ENCODE measurements at places on chromosomes 1 and 21.

DNA sequence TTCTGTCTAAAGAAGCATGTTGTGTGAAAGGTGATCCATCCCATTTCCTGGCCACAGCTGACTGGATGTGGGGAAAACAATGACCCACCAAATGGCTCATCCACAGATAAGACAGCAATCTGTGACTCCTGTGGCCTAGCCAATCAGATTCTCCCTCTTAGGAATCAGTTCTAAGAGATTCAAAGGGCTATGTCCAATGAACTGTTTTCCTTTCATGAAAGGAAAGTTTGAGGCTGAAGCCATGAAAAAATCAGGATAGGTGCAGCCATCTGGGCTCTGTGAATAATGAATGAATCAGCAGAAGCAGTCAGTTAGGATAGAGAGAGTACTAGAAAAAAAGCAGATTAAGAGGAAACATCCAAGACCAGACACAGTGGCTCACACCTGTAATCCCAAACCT is 164.7 kb downstream of the NRIP1 start:
- DNase-seq: no peak

- no peak for DNase-seq
These were observed 65.1 kb downstream of the ADSS2 start for GRCh38 chr1:244386595-244386994.

DNA sequence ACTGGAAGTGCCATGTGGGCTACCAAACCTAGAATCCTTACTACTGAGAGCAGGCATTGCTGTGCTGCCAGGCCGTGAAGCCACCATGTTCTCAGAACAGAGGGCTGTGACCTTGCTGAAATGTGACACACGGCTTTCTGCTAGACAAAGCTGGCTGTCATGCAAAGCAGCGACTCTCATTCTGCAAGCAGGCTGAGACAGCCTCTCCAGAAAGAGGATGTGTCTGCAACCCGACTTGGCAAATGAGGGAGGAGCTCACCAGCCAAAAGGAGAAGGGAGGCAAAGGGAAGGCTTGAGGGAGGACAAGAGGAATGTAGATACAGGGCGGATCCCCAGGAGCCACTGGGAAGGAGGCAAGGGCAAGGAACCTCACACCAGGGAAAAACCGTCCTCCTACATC is 85.7 kb upstream of the KRTAP19-8 start:
- no peak for DNase-seq

DNA sequence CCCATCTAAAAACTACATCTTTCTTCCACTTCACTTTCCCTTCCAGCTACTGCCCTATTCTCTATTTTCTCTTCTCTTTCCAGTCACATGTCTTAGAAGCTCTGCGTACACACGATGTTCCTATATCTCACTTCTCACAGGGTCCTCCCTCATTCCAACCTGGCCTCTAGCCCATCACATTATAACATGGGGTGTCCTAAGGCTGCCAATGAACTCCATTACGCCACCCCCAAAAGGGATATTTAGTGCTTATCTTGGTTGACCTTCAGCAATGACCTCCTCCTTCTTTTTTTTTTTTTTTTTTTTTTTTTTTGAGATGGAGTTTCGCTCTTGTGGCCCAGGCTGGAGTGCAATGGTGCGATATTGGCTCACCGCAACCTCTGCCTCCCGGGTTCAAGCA is 38.2 kb upstream of the FAM89A start:
- no peak for DNase-seq

DNA sequence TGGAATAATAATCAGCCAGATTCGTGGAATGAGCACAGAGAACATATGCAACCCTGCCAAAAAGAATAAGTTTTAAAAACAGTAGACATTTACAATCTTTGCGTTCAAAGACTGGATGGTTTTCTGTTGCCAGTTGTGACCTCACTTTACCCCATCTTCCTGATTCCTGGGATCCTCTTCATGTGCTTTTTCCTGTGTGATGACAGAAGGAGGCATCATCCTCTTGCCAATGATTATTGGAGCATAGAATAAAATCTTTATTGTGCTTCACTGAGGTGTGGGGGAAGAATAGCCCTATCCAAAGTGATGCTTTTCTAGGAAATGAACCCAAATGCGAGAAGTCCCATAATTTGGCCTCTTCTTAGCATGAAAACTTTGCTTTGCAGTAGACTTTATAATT is 15.0 kb upstream of the BARHL2 start:
- no peak for DNase-seq

DNA sequence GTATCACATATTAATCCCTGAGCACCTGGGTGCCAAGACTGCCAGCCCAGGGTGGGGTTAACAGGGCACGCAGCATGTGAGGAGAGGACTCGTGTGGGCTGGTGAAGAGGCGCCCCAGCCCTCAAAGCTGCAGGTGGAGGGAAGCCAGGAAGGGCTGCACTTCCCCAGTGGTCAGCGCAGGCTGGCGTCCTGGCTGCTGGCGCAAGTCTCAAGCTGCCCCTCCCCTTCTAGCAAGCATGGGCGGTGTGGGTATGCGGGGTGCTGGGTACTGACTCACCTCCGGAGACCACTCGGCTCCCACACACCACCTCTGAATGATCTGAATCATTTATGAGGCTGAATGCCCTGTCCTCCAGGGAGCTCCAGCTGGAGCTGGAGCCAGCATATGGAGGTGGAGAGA is 44.0 kb downstream of the EIF2D start:
- no peak for DNase-seq

DNA sequence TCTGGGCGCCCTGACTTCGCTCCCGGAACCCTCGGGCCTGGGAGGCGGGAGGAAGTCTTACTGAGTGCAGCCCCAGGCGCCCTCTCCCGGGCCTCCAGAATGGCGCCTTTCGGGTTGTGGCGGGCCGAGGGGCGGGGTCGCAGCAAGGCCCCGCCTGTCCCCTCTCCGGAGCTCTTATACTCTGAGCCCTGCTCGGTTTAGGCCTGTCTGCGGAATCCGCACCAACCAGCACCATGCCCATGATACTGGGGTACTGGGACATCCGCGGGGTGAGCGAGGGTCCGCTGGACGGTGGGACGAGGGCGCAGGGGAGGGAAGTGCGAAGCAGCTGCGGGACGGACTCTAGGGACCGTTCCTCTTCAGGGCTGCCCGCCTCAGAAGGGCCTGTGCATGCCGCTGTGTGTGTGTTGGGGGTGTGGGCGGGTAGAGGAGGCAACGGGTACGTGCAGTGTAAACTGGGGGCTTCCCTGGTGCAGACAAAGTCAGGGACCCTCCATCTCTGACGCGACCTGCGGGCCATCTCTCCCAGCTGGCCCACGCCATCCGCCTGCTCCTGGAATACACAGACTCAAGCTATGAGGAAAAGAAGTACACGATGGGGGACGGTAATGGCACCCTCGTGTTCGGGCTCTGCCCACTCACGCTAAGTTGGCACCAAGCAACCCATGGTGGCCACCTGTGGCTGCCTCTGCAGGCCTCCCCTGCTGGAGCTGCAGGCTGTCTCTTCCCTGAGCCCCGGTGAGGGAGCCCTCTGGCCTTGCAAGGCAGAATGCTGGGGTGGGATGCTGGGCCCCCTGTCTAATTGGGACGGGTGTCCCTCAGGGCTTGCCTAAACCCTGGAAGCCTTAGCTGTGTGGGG is at the start of gene GSTM1:
Gene GSTM1, plus strand, starts transcription at position 177 of the 859 bp plus-strand sequence. Its CDS starts 57 bp downstream, at position 234.
- peak; percentile 80 for DNase-seq

- no peak for DNase-seq
These were observed 17.9 kb upstream of the TARS2 start for GRCh38 chr1:150469291-150469690.

GRCh38 chr1:65177457-65177856 is 29.5 kb downstream of the AK4 start:
- DNase-seq: no peak

DNA sequence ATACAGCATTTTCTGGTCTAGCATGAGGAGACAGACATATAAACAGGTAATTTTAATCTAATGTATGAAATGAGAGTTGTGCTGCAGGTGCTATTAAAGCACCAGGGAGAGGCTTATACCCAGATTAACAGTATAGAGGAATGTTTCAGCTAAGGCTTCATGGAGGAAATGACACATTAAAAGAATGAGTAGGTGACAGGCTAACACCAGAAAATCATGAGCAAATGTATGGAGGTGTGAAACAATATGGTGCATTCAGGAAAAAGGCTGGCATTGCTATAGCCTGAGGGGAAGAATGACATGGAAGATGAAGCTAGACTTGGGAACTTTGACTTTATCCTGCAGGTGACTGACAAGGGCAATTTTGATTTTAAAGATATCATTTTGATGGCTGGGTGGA is 7.0 kb downstream of the ARPC5 start:
- no peak for DNase-seq

DNA sequence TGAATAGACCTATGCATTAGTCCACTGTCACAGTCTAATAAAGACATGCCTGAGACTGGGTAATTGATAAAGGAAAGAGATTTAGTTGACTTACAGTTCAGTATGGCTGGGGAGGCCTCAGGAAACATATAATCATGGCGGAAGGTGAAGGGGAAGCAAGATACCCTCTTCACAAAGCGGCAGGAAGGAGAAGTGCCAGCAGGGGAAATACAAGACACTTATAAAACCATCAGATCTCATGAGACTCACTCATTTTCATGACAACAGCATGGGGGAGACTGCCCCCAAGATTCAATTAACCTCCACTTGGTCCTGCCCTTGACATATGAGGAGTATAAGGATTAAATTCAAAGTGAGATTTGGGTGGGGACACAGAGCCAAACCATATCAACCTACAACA is 59.4 kb downstream of the CAPN9 start:
- DNase-seq: no peak

- no peak for DNase-seq
These were observed at the start of gene ZBTB18 for GRCh38 chr1:244050835-244051444. ZBTB18 (plus strand) TSS chr1:244051283; CDS start chr1:244051432, 149 bp downstream.

- DNase-seq: no peak
These were observed 615 bp upstream of the MRPS15 start for GRCh38 chr1:36464605-36465393.

DNA sequence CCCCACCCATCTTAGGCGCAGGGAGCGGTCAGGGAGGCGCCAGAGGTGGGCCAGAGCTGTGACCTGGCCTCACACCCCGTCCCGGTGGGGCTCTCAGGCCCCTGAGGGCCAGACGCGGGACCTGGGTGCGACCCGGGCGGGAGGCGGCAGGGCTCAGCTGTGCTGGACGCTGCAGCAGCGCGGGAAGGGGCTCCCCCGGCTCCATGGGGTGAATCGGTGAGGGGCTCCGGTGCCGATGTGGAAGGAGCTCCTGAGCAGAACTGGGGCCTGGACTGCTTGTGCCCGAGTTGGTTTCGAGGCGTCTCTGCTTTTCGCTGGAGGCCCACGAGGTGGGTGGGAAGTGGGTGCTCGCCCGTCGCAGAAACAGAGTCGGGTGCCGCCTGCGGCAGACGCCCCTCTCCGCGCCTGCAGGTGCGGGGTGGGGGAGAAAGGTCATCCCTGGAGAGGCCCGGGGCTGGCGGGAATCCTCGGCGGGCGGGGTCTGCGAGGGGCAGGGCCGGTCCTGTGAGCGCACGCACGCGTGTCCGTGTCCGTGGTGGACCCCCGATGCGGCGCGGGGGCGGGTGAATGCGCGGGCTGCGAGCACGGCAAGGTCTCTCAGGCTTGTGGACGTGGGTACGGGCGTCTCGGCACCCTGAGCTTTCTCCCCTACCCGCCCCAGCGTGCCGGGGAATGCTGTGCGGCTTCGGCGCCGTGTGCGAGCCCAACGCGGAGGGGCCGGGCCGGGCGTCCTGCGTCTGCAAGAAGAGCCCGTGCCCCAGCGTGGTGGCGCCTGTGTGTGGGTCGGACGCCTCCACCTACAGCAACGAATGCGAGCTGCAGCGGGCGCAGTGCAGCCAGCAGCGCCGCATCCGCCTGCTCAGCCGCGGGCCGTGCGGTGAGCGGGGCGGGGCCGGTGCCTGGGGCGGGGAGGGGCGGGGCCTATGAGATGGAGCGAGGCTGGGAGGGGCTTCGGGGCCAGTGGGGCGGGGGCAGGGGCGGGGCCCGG is 20.4 kb downstream of the AGRN start:
- peak; percentile 75 for DNase-seq

DNA sequence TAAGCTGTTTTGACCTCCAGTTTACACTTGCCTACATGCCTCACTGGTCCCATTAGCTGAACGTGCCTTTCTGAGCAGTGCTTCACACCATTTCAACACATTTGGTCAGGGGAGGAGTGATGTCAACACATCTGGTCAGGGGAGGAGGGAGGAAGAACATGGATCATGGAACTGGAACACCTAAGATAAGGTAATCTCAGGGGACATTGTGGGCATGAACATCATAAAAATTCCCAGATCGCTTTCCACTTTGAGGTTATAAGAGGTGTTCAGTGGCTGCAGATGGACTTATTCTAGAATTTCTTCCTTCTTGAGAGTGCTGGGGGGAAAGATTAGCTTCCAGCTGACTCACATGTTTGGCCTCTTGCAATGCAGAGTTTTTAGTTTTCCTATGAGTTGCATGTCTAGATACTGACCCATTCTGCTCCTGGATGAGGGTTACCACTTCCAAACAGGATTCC is 2.0 kb downstream of the QSOX1 start:
- no peak for DNase-seq

DNA sequence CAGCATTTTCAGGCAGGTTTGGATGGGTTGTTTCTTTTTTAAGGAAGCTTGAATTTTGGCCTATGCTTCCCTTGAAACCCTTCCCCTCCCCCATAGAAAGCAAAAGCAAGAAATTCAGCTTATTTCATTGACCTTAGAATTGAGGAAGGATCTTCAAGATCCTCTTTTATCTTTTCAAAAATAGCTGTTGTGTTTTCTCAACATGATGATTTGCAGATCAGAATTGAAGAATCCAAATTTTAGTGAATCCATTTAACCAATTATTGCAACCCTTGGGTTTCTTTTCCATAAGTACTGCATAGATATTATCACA is 73.7 kb downstream of the LRRC8C start:
- DNase-seq: no peak

- DNase-seq: no peak
These were observed 72.4 kb downstream of the ABCA4 start for GRCh38 chr1:94048413-94049164.

DNA sequence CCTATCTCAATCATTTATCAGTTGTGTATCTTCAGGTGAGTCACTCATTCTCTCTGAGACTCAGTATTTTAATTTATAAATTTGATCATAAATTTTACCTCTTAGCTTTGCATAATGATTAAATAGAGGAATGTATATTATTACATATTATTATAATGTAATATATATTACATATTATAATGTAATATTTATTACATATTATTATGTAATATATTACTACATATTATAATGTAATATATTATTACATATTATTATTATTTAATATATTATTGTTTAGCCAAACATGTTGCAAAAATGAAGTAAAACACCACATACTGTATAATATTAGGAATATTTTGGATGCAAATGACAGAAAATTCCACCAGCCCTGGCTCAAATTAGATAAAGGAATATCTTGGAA is 104.7 kb upstream of the NFIA start:
- DNase-seq: no peak

DNA sequence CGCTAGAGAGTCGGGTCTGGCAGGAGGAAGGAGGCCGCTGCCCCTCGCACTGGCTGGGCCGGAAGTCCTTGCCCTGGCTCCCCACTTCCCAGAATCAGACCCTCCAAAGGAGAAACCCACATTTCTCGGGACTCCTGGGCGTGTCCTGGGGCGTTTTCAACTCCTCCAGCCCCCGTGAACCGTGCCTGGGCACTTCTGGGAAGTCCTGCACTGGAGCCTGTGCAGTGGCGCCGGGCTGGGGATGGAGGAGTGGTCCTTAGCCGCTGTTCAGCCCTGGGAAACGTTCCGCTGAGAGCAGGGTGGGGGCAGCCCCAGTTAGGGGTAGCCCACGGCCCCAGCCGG is 3.0 kb downstream of the IGSF21 start:
- no peak for DNase-seq
